ENCODE measurements at places on chromosomes 16 and 17.
A peak's percentile ranks its signal among the peaks of the same experiment; 100 is the strongest.

DNA sequence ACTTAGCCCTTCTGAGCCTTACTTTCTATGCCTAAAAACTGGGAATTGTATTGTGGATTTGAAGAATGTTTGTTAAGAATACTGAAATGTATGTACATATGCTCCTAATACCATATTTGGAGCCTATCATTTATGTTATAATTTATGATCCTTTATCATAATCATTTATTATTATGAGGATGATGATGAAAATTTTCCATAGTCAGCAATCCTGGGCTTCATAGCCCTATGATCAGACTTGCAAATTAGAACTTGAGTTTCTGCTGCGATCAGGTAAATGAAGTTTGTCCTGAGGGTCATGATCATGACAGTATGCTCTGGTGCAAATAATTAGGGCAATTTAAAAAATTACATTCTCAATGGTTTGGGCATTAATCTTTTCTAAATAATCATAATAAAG is 147.4 kb downstream of the CA10 start:
- DNase-seq: no peak

- DNase-seq: no peak
Observed at GRCh38 chr17:29022074-29022473, 16.2 kb upstream of the SEZ6 start.

- no peak for DNase-seq
Observed at GRCh38 chr17:4409659-4410058, 24.1 kb upstream of the SPNS3 start.

DNA sequence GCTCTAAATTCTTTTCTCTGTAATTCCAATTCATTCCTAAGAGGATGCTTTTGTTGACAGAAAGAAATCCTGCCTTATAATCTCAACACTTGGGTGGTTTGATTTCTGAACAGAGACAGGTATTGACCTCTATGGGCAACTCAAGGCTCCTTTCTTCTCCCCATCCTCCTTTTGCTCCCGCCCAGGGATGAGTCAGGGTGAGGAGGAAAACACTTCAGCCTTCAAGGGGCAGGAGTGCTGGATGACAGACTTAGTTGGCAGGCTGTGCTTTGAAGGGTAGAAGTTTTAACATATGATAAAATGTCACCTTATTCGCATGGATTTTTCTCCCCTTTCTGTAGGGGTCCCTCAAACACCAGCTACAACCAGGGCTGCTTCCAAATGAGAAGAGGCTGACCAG is 16.7 kb upstream of the TOM1L1 start:
- DNase-seq: no peak

- DNase-seq: no peak
Observed at GRCh38 chr16:79605999-79606398, 5.5 kb upstream of the MAF start.

DNA sequence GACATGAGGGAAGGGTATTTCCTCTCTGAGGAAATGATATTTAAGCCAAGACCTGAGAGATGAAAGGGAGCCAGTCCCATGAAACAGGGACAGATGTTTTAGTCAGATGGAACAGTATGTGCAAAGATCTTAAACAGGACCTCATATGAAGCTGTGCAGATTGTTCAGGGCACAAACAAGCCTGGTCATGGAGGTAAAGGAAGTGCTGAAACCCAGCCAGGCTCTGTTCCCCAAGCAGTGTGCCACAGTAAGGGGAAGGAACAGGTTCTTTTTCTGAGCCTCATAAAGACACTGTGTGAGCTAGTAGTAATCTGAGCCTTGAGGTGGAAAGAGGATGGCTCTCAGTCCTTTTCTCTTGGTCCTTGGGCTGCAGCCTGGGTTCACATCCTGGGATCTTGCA is 159.9 kb downstream of the ANKFN1 start:
- no peak for DNase-seq

DNA sequence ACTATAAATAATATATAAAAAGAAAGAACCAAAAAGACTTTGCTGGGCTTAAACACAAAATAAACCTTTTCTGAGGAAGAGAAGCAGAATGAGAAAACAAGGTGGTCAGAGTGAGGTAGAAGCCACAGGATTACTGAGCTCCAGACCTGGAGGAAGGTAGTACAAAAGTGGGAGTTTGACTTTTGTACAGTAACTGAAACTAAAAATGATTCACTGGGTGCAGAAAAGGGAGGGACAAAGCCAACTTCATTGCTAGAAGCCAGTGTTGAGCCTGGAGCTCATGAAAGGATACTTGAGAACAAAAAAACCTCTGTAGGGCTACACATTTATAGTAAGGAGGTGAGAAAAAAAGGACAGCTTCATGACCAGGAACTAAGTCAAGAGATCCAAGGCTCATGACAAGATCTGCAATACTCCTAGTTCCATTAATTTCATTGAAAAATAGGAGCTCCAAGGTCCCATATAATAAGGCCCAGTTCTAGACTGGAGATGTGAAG is 45.5 kb downstream of the PKD1L3 start:
- DNase-seq: no peak

DNA sequence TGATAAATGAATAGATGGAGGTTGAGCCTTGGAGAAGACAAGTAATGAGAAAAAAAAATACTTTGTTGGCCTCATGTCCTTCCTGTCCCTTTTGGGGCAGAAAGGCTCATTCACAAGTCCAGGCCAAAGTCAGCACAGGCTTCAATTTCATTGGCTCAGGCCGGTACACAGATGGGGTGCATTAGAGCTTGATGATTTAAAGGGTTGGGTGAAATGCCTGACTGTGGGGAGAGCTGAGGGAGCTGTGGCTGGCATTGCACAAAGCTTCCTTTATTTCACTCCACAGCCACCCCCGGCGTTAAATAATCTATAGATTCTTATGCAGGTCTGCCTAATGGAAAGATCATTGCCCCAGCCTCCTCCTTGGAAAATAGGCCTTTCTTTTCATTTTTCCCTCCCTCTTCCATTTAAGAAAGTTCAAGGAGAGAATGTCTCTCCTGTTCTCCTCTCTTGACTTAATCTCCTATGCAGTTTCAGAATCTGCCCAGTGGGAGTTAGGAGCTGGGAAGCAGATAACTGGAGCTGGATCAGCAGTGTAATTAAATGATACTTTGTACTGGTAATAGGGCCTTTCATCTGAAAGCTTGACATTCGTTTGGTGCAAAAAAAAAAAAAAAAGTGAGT is 24.4 kb downstream of the YPEL2 start:
- DNase-seq: peak; percentile 73

DNA sequence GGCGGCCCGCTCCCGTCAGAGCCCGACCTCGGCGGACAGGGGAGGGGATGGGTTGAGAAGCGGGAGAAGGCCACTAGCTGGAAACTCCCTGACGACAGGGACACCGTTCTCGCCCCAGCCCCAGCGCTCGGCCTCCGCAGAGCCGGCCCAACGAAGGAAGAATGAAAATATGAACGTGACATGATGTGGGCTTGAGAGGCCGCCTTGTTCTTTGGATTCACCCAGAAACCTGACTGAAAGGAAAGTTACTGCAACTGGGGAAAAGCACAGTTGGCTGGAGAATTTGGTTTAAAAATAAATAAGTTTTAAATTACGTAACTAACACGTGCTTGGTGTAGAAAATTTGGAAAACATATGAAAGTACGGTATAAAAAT is 21.1 kb downstream of the NPTX1 start:
- DNase-seq: no peak

GRCh38 chr17:51166987-51167931 is 1.0 kb downstream of the NME2 start:
- peak; percentile 67 for DNase-seq

DNA sequence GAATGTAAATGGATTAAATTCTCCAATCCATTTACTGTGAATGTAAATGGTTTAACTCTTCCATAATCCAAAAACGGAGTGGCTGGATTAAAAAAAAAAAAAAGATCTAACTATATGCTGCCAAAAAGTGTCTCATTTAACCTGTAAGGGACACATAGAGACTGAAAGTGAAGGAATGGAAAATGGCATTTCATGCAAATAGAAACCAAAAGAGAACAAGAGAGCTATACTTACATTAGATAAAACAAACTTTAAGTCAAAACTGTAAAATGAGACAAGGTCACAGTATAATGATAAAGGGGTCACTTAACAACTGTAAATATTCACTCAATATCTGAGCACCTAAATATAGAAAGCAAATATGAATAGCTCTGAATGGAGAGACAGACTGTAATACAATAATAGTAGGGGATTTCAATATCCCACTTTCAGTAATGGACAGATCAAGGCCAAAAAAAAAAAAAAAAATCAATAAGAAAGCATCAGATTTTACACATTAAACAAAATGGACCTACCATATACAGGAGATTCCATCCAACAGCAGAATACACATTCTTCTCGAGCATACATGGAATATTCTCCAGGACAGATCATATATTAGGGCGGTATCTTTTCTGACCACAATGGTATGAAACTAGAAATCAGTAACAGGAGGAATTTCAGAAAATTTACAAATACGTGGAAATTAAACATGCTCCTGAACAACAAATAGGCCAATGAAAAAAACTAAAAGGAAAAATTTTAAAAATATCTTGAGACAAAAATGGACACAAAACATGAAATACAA is 36.4 kb downstream of the CDR2 start:
- DNase-seq: no peak
